Fibroblast of skin of right quadriceps (primary cell): ENCODE measurements at places on chromosomes 2 and 18.

DNA sequence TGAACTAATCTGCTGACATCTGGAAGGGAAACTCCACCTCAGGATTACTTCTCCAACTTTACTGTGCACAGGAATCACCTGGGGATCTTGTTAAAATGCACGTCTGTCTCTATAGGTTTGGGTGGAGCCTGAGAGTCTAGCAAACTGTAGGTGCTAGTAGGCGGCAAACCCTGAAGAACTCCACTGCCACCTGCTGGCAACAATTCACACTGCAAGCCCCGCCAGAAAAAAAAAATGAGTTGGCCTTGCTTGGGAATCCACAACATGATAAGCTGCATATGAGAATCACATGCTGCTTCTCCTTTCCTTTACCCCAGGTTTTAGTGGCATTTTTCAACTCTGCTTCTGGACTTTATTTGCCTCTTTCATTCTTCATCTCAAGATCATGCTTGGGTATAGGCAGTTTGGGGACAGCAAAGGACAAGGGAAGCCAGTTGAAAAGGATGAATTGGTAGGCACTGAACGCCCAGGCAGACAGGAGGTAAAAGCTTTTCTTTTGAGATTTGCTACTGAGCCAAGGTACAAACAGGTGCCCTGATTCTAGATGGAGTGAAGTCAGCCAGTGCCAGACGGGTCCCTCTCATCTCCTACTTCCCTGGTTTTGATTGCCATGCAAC is 88.8 kb downstream of the VIT start:
- peak; percentile 61 for DNase-seq

GRCh38 chr2:102983786-102984185 is 222.0 kb downstream of the TMEM182 start:
- no peak for DNase-seq

- no peak for DNase-seq
Observed at GRCh38 chr2:240324312-240325015, 111.0 kb upstream of the GPC1 start.

GRCh38 chr2:160934991-160935390 is 225.2 kb upstream of the TANK start:
- no peak for DNase-seq

- no peak for DNase-seq
Observed at GRCh38 chr2:79253243-79253774, 93.8 kb upstream of the REG3A start.

GRCh38 chr18:76491776-76492668 is 3.0 kb downstream of the ZNF516 start:
- no peak for DNase-seq

GRCh38 chr2:200171731-200172482 is 134.6 kb upstream of the SPATS2L start:
- peak; percentile 66 for DNase-seq

GRCh38 chr2:50042771-50043170 is 888.5 kb upstream of the FSHR start:
- no peak for DNase-seq

GRCh38 chr2:100818606-100819369 is 1.2 kb upstream of the NPAS2 start:
- DNase-seq, result peak; percentile 76

DNA sequence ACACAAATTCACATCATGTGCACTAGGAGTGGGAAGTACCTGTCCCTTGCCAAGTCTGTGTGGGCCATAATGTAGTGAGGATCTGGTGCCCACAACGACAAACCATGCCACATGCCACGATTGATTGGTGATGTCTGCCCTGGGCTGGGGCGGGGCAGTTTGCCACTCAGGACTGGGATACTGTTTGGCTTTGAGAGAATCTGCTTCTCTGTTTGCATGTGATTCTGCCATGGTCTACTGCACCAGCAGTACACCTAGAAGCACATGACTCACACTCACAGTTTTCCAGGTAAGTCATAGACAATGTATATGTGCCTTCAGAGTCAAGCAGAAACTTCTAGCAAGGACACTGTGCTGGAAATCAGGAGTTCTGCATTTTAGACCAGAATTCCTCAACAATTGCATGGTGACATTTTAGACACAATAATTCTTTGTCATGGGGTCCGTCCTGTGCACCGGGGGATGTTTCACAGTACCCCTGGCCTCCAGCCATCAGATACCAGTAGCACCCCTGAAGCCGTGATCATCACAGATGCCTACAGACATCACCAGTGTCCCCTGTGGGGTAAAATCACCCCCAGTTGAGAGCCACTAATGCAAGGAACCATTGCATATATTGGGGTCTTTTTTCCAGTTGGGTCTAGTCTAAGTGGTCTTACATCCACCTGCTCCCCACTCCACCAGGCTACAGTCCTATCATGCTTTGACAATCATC is 278.3 kb downstream of the EIPR1 start:
- DNase-seq, result no peak

- no peak for DNase-seq
Observed at GRCh38 chr2:130966149-130966774, 127.0 kb downstream of the FAM168B start.

DNA sequence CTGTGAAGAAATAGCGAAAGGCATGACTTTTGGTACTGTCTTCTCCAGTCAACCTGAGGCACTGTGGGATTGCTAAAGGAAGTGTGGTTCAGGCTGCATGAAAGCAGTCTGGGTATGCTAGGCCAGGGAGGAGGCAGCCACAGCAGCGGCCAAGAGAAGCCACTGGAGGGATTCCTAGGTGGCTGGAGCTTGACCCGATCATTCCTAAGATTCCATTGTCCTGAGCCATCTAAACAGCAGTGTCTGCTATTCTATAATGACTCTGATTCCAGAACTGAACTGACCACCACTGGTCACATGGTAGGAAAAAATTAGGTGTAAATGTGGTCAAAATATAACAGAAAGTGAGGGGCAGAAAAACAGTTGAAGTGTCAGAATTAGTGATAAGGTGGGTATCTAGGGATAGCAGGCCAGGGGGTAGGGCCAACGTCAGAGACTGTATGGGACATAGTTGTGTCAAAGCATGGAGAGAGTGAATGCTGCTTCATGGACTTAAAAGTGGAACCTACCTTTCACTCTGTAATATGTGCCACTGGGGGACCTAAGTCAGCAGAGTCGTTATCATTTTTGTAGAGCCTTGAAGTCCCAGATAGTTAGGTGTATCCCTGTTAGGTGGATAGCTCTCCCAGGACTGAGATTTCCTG is 204.6 kb downstream of the CTNNA2 start:
- DNase-seq, result peak; percentile 75

DNA sequence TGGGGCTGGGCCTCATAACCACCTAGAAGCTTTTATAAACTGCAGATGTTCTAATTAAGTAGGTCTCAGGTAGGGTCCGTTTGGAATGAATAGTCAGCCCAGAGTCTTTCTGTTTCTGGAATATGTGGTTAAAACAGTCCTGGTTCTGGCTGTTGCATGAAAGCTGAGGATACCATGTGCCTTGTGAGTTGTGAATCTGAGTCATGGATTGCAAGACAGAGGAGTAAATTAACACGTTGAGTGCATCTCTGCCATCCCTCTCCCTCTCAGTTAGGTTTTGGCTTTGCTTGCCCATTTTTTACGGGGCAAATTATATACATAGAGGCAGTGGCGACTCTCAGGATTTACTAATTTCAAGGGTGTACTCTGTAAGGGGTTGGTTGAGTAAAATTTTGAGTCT is 59.1 kb downstream of the NCK2 start:
- no peak for DNase-seq

- no peak for DNase-seq
Observed at GRCh38 chr18:12890964-12891363, 6.9 kb upstream of the PTPN2 start.

- DNase-seq, result no peak
Observed at GRCh38 chr2:213766062-213766461, 481.8 kb downstream of the SPAG16 start.

DNA sequence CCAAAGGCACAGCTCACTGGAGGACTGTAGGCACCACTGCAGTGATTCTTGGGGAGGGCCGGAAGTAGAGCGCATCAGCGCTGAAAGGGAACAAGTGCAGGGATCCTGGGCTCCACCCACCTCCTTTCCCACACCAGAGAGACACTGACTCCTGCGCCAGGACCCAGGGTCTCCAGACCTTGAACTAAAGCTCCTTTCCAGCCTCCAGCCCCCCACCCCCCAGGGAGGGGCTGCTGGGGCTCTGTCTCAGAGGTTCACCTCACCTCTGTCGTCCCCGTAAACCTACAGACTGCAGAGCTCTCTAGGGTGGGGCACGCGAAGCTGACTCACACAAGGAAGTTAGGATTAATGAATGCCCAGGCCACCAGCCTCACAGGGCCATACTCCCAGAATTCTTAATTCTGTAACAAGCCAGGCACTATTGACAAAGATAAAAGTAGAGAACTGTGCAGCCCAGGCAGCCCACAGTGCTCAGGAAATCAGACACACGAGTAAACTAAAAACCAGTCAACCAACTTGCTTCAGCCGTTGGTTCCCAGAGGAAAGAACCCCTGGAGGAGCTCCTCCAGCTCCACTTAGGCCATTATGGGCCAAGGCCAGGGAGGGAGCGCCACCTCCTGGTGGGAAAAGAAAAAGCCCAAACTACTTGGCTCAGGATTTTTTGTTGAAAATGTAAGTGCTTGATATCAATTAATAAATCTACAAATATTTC is 45.1 kb upstream of the ACAA2 start:
- DNase-seq, result peak; percentile 59

DNA sequence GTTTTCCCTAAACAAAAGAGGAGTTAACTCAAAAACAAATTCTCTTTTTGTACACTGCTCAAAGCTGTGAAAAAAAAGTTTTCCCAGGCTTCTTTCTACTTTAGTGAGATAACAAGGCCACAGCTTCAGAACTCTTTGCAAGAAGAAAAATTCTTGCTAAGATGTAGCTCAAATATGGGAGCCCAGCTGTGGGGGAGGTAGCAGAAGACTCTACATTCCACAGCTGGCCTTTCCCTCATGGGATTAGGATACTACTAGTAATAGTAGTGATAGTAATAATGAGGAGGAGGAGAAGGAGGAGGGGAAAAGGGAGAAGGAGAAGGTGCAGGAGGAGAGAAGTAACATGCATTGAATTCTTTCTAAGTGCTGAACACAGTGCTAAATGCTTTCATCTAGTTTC is 19.2 kb upstream of the CERS6 start:
- no peak for DNase-seq

- no peak for DNase-seq
Observed at GRCh38 chr2:74384051-74384450, 3.9 kb upstream of the DCTN1 start.

GRCh38 chr2:12169721-12170120 is 423.3 kb downstream of the LPIN1 start:
- DNase-seq, result peak; percentile 89

DNA sequence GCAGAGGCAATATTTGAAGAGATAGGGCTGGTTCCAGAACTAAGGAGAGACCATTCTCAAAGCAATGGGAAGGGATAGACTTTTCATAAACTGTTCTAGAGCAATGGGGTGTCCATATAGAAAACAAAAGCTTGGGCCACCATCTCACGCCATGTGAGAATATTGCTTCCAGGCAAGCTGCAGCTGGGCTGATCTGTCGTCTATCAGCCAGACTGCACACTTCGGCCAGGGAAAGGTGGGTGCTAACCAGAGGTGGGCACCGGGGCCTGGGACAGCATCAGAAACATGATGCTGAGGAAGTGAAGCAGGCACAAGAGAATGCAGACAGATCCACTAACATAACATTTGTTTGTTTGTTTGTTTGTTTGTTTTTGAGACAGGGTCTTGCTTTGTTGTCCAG is 43.7 kb downstream of the MYO7B start:
- DNase-seq, result no peak

GRCh38 chr2:169765523-169765922 is 31.9 kb downstream of the KLHL23 start:
- peak; percentile 73 for DNase-seq

- no peak for DNase-seq
Observed at GRCh38 chr18:79868168-79868784, 70.5 kb downstream of the KCNG2 start.

DNA sequence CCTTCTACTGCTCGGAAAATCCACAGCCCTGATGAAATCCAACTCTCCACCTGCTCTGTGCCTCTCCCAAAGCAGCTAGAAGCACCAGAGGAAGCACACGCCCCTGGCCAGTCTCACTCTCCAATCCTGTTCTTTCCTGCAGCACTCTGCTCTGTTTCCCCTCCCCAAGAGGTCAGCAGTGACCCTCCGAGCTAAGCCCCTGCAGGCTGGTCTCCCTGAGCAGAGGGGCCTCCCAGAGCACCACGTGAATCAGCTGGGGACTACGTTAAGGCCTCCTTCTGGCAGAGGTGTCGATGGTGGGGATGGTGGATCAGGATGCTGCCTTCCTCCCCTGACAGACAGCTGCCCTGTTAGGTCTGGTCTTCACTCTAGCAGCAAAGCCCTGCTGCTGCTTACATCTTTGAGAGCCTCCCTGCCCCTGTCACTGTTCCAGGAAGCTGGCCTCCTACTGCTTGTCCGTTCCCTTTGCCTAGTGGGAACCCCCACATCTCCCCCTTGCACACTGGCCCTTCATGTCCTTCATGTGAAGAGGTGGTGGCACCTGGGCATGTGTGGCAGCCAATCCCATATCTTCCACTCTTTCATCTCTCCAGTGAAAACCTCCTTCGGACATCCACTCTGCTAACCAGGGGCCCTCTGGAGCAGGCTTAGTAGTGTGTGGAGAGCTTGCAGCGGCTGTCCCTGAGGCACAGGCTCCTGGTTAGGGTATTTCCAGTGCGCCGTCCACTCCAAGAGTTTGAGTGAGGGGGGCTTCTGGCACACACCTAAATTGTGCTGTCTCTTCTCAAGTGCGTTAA is 307.5 kb upstream of the HS6ST1 start:
- no peak for DNase-seq

DNA sequence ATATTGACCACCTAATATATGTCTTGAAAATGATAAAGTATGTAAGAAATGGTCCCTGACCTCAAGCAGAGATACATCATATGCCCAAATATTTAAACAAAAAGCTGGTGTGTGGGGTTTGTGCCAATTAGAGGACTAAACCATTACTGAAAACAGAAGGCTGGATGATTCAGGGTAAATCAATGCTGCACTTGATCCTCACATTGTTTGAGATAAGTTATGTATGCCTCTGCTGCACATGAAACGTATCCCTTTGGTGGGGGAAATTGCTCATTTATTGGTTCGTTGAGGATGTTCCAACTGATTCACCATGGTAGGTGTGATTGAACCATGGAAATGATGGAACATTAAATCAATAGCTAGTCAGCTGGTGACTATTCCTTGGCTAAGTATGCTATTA is 24.7 kb upstream of the DARS1 start:
- DNase-seq, result peak; percentile 60

- no peak for DNase-seq
Observed at GRCh38 chr18:48794251-48794970, 156.4 kb downstream of the SMAD7 start.

- DNase-seq, result no peak
Observed at GRCh38 chr2:174740721-174741120, 23.6 kb downstream of the CHRNA1 start.

DNA sequence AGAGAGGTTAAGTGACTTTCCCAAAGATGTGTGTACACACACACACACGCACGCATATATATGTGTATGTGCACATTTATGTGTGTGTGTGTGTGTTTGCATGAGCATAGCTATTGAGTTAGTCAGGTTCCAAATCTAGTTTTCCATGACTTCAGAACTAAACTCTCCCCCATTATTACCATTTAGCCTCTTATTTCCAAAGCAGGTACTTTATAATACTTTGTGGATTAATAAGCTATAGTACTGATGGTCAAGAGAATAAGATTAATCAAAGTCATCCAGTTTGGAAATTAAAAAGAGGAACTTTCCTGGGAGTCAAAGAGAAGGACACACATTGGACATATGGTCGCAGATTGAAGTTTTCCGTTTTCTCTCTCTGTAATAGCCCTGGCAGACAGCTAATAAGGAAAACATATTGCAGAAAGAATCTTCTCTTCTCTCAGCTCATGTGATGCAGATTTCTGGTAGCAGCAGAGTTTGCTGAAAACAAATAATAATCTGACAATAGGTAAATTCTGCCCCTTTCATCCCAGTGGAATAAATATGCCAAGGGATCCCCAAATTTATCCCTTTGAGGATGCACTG is 410.9 kb upstream of the TCF4 start:
- peak; percentile 34 for DNase-seq
